ENCODE measurements at places on chromosomes 4 and X. TPM values are rescaled to one million over a fixed set of nuclear protein-coding genes. Genes with fewer than 3 reads are reported as not detected.

The ADH7 gene
- total RNA-seq, result not detected

The SLC2A9 gene
- total RNA-seq, result 15.0 TPM

The TRO gene
- 71.2 TPM for total RNA-seq

The TMEM150C gene
- total RNA-seq, result 17.7 TPM

The RGN gene
- 30.4 TPM for total RNA-seq

The UGT2B11 gene
- total RNA-seq, result not detected

The USP17L21 gene
- total RNA-seq, result not detected

The F11 gene
- total RNA-seq, result 2.5 TPM

The RAB9B gene
- 5.6 TPM for total RNA-seq

The GBA3 gene
- total RNA-seq, result 13.3 TPM

The NPY1R gene
- total RNA-seq, result 26.4 TPM

The SLC6A8 gene
- 40.9 TPM for total RNA-seq

The ANKRD50 gene
- 47.9 TPM for total RNA-seq

The IGFBP7 gene
- 675 TPM for total RNA-seq

The NAA11 gene
- total RNA-seq, result not detected

The RS1 gene
- total RNA-seq, result not detected

The GYPB gene
- total RNA-seq, result 23.6 TPM

The GRPR gene
- 0.35 TPM for total RNA-seq

The RNF175 gene
- 4.7 TPM for total RNA-seq

The GUCY1A1 gene
- 80.2 TPM for total RNA-seq

The GIMD1 gene
- not detected for total RNA-seq

The DUX4 gene
- total RNA-seq, result not detected

All from metanephros (tissue), 2 donors.